ENCODE measurements at places on chromosomes 4 and X. TPM values are rescaled to one million over a fixed set of nuclear protein-coding genes. Genes with fewer than 3 reads are reported as not detected.

The CT45A8 gene
- total RNA-seq, result not detected

The FOXR2 gene
- total RNA-seq, result not detected

The CHIC2 gene
- 90.2 TPM for total RNA-seq

The RHOH gene
- 0.65 TPM for total RNA-seq

The GPC4 gene
- total RNA-seq, result 0.14 TPM

GRCh38 chr4:186627226-186627865, 72.0 kb upstream of the MTNR1A start:
- DNase-seq, result no peak

DNA sequence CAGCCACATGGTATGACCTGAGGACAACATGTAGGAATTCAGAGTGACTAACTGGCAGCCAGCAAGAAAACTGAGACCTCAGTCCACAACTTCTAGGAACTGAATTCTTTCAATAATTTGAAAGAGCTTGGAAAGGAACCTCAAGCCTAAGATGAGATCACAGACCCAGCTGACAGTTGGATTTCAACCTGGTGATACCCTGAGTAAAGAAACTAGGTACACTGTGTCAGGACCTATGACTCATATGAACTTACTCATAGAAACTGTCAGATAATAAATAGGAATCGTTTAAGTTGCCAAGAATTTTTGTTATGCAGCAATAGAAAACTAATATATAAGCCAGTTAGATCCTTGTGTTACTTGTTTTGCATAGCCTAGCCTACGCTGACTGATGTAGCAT, 102.4 kb upstream of the DCAF12L1 start:
- DNase-seq, result no peak

DNA sequence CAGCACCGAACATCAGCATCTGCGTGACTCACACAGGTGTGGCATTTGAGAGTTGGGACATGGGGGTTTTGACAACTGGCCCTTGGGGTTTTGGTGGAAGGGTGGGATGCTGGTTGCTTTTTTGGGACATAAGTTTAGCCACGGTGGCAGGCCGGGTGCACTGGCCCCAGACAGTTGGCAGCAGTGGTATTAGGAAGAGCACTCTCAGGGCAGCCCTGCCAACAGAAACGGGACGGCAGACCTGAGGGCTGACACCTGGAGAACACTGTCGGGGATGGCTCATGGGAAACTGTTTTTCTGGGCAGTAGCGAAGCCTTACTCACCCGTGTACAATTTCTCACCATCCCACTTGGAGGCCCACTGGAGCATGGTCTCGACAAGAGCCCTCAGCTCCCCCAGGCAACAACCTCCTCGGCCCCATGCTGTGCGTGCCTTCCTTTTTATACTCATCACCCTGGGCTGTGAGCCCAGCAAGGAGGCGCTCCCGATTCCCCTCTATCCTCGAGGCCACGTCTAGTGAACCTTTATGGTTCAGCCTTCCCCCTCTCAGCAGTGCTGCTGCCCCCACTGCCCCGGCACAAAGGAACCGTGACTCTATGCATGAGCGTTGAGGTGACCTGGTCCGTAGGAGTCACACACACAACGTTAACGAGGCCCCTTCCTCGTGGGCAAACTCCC, 30.6 kb downstream of the WDR1 start:
- DNase-seq, result no peak

DNA sequence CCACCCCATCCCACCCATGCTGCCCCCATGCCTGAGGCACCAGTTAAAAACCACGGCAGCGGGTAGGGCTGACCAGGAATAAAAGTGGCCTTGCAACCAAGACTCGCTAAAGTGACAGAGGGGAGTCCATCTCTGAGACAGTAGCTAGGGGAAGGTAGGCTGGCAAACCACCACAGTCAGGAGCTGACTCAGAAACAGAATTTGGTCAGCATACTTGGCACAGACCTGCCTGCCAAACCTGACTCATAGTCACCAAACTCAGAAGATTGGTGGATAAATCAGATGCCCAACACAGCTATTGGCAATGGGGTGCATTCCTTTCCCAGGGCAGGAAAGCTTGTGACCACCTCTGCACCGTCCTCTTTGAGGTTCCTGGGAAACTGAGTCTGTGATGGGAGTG, 193.8 kb downstream of the BCOR start:
- no peak for DNase-seq

DNA sequence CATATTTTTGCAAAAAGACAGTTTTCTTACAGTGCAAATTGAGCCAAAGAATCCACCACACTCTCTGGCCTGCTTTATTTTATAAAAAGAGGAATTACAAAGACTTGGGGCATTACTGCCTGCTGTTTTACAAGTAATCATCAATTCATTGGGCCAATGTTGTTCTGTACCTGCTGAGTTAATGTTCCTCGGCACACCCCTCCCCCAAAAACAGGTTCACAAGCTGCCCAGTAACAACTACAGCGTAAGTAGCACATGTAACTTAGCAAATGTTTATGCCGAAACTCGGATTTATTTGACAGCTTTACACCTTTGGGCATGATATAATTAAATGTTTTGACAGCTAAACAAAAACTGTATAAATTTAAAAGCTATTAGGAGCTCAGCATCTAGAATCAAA, 214.6 kb upstream of the MAB21L2 start:
- DNase-seq, result no peak

DNA sequence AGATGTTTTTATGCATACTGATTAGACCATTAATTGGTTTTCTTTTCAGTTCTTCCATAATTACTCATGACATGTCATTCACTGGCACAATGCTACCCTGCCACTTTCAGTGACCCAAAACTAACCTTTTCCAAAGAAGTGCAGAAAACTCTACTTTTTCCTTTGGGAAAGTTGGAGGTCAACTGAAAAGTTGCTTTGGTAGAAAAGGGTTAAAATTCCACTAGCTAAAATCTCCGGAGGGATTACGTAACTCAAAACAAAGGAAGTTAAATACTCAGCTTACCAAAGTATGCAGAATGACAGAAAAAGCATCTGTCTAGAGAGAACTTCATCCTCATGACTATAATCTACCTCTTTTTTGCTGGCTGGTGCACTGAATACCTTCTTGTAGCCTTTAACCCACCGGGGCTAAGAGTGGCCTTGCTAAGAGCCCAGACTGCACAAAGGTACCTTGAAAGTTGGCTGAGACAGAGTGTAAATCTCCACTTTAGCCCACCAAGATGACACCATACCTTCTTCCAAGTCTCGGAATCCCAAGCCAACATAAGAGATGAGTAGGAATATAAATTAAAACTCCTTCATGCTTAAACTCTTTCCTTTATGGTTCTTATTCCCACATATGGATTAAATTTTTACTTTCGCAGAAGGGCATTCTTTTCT, 1099.5 kb upstream of the INTU start:
- no peak for DNase-seq

DNA sequence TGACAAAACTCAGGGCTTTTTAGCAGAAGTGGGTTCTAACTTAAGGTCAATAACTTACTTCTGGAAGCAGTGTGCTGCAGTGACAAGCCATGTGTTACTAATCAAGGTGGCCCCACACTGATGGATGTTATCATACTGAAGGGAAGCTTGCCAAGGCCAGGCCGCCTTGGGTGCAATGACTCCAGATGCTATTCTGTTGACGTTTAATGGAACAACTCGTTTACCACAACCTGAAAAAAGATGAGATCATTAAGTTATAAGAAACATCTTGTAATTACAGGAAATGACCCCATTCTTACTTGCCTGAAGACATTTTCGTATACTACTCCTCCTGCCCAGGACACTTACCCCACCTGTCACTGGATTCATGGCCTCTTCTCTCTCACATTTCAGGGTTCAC, 38.9 kb upstream of the TMPRSS11D start:
- no peak for DNase-seq

DNA sequence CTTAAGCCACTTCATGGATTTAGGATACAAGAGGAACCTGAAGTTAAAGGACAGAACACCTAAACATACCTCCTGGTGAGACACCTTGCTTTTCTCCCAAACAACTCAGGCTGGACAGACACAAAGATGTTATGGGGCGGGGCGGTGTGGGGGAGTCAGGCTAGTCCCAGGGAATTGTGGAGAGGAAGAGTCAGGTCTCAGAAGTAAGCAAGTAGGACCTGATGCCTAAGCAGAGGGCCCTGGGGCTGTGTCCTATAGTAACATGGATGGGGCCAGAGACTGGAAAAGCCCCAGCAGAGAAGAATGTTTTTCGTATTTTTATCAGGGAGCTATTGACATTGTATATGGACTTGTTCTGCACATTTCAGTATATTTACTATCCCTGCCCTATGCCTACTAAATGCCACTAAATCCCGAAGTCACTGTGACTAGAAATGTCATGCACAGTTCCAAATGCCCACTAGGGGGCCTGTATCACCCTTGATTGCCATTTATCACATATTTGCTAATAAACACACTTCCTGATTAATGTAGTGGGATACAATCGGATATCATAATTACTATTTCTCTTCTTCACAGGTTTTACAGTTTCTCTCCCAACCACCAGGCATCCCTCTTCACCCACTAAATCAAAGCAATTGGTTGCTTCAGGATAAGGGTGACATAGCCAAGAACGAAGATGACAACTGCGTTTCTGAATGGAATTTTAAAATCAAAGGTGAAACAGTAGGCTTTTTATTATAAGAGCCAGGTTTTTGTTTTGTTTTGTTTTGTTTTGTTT, 23.8 kb upstream of the ARHGAP10 start:
- peak; percentile 77 for DNase-seq

DNA sequence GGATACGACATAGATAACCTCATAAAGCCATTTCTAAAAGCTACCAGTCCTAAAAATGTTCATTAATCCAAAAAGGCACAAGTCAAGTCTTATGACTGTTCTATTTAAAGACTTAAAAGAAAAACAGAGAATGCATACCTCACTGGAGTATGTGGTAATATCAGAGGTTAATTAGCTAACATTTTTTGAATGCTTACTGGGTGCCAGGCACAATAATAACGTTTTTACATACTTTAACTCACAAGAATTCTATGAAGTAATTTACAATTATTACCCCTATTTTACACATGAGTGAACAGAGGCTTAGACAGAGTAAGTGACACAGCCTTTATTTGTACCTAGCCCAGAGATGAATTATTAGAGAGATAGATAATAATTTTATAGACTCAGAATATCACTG, 207.5 kb downstream of the PDGFC start:
- no peak for DNase-seq

DNA sequence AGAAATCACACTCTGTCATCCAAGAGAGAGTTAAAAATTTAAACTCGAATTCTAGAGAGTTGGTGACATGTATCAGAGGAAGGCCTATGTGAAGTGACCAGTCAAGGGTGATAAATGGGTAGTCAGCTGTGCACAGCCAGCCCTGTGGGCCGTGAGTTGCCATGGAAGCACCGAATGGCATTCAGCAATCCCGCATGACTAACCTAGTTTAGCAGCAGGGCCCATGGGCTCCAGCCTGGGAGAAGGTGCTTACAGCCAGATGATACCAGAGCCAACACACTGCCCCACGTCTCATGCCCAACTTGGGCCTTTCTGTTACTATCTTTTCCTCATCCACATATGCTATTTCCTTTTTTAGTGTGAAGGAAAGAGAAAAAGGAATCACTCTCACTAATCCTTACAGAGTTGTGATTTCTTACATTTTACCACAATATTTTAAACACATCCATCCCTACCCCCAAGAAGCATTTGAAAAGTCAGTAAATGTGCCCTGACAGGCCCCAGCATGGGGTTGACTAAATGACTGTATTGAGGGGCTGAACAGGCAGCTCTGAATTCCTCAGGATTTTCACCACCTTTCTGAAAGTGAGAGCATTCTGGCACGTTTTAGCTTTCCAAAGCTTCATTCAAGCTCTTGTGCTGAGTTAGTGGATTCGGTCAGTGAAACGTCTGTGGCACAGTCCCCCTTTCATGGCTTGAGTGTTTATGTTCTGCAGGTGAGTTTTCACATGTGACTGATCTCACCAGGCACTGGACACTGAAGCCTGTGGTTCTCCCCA, 104.2 kb downstream of the AFF1 start:
- DNase-seq, result peak; percentile 87

GRCh38 chr4:128334256-128334655, 46.6 kb upstream of the PGRMC2 start:
- DNase-seq, result no peak

GRCh38 chrX:3178329-3178728, 137.1 kb downstream of the ARSF start:
- no peak for DNase-seq

DNA sequence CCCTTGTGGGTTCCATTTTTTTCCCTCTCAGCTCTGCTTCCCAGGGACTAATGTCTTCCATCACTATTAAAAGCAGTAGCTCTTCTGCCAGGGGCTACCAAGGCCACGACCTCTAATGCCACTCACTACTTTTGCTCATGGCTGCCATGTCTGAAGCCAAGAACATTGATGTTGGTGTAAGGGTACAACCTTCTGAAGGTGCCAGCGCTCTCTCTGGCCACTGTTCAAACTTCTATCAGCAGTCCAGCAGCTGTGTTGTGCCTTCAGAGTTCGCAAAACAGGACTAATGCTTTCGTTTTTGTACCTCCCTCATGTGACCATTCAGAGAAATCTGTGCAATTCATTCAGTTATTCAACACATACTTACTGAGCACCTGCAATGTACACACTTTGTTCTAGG, 121.5 kb upstream of the ENPEP start:
- DNase-seq, result no peak

- peak; percentile 52 for DNase-seq
Measured at GRCh38 chrX:40177117-40177430, 79.3 kb upstream of the BCOR start.

GRCh38 chr4:138199568-138200235, 42.4 kb downstream of the SLC7A11 start:
- peak; percentile 72 for DNase-seq

- no peak for DNase-seq
Measured at GRCh38 chr4:109248322-109248900, 54.0 kb downstream of the COL25A1 start.

- DNase-seq, result no peak
Measured at GRCh38 chrX:117510453-117510852, 606.2 kb downstream of the KLHL13 start.

DNA sequence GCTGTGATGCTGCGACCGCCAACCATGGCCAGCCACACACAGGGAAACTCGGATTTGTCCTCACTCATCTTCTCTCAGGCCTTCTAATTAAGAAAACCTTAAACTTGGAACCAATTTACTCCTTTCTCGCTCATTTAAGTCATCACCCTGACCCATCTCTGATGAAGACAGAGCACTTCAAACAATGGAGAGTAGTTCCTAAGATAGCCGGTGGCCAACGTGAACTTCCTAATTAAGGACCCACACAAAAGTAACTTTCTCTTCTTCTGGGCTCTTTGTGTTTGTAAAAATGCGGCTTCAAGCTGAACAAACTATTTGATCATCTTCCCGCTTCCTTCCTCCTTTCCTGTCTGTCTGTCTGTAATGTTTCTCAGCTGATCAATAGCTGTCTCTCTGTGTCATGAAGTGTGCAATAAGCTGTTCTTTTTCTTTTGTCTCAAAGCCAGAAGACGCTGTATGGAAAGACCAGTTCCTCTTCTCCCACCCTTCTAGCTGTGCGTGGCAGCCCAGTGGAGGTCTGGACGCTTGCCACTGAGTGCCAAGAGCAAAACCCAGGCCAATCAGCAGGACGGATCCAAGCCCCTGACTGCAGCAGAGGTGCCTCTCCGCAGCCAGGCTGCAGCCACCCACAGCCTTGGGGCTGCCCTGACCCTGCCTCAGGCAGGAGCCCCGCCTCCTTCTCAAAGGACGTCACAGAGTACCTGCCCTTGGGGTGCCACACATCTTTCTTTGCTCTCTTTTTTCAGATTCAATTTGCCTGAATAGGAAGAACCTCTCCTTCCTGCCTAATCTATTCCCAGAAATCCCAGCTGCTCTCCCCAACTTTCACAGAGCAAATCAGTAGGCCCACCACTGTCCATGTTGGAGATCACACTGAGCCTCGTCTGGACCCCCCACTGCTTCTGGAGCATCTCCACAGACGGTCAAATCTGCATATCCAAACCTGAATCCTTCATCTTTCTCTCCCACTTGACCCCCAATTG, 59.3 kb downstream of the MAML3 start:
- peak; percentile 80 for DNase-seq

Data from dermis blood vessel endothelial cell (primary cell).